Natural killer cell treated with Interleukin-12 subunit alpha and Interleukin-12 subunit beta and Interleukin-15 and Interleukin-18, amount 100 ng/mL, for 72 hours (primary cell): ENCODE measurements at places on chromosomes 12 and 14. TPM values are rescaled to one million over a fixed set of nuclear protein-coding genes. Genes with fewer than 3 reads are reported as not detected.

PLEKHG3 gene
- 17.1 TPM for total RNA-seq

LBHD2 gene
- not detected for total RNA-seq

PGF gene
- total RNA-seq, result not detected

LUM gene
- total RNA-seq, result not detected

LTBR gene
- total RNA-seq, result 2.3 TPM

TAS2R46 gene
- 1.5 TPM for total RNA-seq

FAM90A1 gene
- total RNA-seq, result 0.36 TPM

ERGIC2 gene
- 83.4 TPM for total RNA-seq

CREBL2 gene
- 15.5 TPM for total RNA-seq

TNFAIP2 gene
- 9.6 TPM for total RNA-seq

RAPGEF3 gene
- total RNA-seq, result 0.19 TPM
